ENCODE measurements at places on chromosomes 1 and 21.

DNA sequence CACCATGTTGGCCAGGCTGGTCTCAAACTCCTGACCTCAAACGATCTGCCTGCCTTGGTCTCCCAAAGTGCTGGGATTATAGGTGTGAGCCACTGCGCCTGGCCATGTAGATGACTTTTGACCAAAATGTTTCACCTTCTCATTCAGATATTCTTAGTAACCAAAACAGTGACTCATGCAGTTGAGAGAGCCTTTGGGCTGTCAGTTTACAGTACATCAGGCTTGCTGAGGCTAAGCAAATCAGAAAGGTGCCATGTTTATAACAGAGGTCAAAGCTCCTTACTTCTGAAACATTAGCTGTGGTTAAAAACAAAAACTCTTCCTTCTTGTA lies 21.0 kb downstream of the CNIH4 start:
- DNase-seq: no peak

DNA sequence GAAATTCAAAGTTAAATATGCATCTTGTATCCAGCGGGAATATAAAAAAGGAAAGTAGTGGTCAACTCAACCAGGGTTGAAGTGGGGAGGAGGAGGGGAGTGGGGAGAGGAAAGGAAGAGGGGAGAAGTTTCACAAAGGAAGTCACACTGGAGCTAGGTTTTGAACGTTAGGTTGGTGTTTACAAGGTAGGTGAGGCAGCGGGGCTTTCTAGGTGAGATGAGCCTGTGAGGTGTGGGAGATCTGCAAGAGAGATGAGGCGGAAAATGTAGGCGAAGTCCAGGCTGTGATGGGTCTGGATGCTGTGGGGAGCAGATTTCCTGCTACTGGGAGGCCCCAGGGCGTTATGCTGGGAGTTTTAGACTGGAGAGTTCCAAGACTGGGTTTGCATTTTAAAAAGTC lies 36.1 kb upstream of the IL20 start:
- no peak for DNase-seq

DNA sequence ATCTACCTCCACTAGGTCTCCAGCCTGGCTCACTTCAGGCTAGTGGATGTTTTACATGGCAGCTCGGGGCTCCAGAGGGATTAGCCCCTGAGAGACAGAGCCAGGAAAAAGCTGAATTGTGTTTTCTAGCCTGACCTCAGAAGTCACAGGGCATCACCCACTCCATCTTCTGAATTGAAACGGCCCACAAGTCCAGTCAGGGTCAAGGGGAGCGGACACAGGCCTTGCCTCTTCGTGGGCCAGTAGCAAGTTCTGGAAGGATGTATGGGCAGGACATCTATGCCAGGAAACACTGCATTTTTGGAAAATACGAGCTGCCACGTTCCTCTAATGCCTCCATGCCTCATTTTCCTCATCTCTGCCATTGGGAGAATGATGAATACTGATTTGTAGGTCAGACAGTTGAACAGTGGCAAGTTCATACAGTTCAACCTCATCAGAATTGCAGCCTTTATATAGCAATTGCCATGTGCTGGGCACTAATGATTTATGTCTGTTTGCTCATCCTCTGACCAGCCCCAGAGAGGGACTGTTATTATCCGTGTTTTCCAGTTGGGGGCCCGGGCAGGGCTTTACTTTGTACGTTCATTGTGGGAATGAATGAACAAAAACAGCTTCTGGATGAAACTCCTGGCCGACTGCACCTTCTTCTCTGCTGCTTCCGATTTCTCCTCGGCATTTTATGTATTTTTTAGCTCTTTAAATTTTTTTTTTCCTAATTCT lies 23.2 kb upstream of the PCBP3 start:
- DNase-seq: no peak

GRCh38 chr1:223276029-223276428 lies 87.9 kb downstream of the SUSD4 start:
- no peak for DNase-seq

GRCh38 chr1:147579532-147579931 lies 38.2 kb downstream of the BCL9 start:
- DNase-seq: no peak

Data from T-helper 17 cell (primary cell).